ENCODE measurements at places on chromosomes 12 and 14.
A peak's percentile ranks its signal among the peaks of the same experiment; 100 is the strongest.

DNA sequence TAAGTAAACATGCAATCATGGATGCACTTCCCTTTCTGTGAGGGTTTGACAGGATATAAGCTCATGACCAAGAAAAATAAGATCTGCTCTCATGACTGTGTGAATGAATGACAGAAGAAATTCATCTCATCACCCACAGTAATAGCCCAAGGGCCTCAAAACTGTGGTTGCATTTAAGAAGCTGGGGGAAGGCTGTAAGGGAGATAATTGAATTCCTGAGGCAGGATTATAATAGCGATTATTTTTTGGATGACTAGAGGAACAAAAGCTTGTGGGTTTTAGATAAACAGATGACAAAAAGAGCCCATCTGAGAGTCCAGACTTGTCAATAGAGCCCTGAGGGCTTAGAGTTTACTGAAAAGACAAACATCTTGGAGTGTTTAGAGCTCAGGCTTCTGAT lies 161.2 kb downstream of the NTF3 start:
- DNase-seq, result no peak

- no peak for DNase-seq
Measured at GRCh38 chr14:73237219-73237785, at the start of gene PAPLN. TSS of gene PAPLN (plus strand) at chr14:73237506. CDS start at chr14:73239779, 2,273 bp downstream.

DNA sequence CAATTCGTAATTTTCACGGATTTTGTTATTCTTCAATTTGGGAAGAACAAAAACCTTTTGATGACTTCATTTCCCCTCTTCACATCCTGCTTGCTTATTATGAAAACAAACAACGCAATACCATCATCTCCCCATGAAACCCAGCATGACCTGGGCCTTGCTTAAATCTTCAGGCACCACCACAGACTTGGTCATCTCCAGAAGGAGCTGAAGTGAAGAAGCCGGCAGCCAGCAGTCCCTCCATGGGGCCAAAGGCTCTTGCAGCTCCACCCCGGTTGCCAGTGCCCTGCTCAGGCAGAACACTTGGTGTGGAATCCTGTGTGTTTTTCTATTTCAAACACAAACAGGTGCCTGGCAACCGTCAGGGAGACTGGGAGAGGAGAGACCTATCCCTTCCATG lies 982.9 kb upstream of the TMEM132C start:
- DNase-seq, result no peak

GRCh38 chr14:102407258-102407657 lies 44.5 kb downstream of the TECPR2 start:
- DNase-seq, result no peak

- no peak for DNase-seq
Measured at GRCh38 chr12:13523536-13524307, 327.2 kb downstream of the EMP1 start.

GRCh38 chr12:1073652-1074051 lies 82.6 kb downstream of the ERC1 start:
- DNase-seq, result no peak

GRCh38 chr12:130137040-130138018 lies 24.9 kb upstream of the FZD10 start:
- DNase-seq, result no peak

DNA sequence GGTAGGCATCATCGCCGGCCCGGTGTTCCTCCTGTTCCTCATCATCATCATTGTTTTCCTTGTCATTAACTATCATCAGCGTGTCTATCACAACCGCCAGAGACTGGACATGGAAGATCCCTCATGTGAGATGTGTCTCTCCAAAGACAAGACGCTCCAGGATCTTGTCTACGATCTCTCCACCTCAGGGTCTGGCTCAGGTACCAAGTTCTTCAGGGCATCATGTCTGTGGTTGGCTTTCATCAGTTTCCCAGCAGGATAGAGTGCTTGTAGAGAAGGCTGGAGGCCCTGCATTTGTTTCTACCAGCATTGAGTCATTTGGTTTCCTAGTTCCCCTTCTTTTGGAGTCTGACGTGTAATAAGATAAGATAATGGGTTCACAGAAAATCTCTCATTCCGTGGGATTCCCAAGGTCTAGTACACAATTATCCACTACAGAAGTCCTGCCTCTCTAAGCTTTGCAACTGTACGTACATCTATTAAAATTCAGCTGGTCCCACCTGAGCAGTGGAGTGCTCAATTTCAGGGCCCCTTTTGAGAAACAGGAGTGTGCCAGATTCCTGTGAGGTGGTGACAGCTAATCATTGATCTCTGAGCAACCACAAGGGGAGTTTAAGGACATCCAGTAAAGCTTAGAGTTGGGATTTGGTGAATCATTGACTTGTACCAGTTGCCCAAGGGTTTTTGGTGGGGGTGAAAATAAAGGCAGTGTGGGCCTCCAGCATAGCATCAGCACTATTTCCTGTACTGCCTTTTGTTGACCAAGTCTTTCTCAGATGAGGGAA lies 25.1 kb downstream of the ACVR1B start:
- DNase-seq, result peak; percentile 59

DNA sequence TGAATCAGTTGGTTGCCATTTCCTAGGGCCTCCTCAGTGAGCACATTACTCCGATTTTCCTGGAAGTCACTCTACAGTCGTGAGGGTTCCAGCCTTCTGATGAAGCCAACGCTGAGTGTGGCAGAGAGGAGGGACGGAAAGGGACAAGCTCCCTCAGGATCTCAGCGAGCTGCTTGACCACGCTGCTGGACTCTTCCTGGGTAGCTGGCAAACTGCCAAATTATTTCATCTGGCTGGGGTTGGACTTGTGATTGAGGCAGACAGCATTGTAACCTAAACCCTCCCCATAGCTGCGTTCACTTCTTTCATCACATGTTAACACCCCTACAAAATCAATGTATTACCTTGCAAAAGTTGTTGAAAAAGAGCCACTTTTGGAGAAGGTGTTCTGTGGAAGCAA lies 69.6 kb upstream of the CHST11 start:
- DNase-seq, result no peak

GRCh38 chr12:31218203-31219025 lies 107.5 kb downstream of the SINHCAF start:
- DNase-seq, result no peak

DNA sequence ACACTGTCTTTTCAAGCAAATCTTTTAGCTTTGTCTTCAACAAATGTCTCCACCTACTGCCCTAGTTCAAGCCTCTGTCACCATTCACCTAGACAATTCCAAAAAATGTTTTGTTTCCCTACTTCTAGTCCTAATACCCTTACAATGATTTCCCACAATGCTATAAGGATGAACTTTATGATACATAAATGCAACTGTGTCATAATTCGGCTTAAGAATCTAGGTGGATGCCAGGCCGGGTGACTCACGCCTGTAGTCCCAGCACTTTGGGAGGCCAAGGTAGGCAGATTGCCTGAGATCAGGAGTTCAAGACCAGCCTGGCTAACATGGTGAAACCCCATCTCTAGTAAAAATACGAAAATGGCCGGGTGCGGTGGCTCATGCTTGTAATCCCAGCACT lies 20.7 kb upstream of the CREBL2 start:
- DNase-seq, result no peak

GRCh38 chr14:65469903-65470302 lies 57.4 kb downstream of the FUT8 start:
- no peak for DNase-seq

DNA sequence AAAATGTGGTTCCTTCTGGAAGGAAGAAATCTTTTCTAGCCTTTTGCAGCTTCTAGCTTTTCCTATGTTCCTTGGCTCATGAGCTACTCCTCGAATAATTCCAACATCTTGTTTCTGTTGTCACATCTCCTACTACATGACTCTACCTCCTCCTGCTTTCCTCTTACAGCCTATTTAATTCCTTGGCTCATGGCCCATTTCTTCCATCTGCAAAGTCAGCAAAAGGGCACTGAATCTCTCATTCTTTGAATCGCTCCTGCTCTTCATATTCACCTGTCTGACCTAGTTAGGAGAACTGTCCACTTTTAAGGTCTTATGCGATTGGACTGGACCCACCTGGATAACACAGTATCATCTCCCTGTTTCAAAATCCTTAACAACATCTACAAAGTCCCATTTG lies 15.8 kb downstream of the PRKD1 start:
- no peak for DNase-seq

- no peak for DNase-seq
Measured at GRCh38 chr12:53049571-53050318, at the start of gene TNS2. TSS of gene TNS2 (plus strand) at chr12:53050065. CDS start at chr12:53050186, 121 bp downstream.

- no peak for DNase-seq
Measured at GRCh38 chr12:26512213-26512612, 316.8 kb downstream of the SSPN start.

GRCh38 chr12:58415716-58416115 lies 474.3 kb downstream of the ATP23 start:
- no peak for DNase-seq

GRCh38 chr12:46246021-46246700 lies 22.7 kb downstream of the SLC38A1 start:
- DNase-seq, result no peak

DNA sequence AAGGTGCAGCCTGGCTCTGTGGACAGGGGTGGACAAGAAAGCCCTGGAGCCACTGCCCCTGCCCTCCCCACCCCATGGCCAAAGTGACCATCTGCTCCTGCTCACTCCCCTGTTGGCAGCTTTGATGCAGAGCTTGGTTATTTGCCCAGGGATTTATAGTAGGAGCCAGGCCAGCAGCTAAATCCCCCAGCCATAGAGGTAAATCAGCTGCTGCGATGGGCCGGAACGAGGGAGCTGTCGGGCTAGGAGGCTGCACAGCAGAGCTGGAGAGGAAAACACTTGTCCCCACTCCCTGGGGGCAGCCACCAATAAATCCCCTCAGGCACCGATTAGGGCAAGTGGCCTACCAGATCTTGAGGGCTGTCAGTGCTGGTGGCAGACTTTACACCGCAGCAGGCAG lies 26.0 kb downstream of the SMUG1 start:
- no peak for DNase-seq

GRCh38 chr14:84856751-84857534 lies 673.0 kb upstream of the FLRT2 start:
- DNase-seq, result no peak

DNA sequence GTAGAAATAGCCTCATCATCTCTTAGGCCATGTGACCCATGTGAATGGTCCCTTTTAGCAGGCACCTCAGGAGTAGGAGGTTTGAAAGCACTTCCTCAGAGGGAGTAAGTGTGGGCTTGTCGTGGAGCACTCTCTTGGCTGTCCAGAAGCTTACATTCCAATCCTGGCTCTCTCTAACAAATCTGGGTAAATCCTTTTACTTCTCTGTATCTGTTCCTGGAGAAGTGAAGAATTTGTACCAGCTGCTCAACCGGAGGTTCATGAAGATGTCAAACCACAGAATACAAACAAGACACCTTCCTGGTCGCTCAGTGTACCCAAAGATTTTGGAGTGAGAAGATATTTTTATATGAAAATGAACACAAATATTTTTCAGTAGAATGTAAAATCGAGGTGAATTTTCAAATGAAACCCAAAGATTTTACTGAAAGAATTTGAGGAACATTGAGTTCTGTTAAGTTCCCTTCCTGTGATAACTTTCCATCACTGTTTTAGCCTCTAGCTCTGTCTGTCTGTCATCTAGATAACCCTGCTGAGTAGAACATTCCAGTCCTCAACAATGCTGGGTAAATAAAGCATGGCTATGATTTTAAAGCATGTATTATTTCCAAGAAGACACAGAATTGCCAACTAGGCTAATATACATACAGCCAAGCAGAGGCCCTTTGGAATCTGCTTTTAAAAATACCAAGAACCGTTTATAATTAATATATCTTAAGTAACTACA lies 263.9 kb upstream of the RGS6 start:
- DNase-seq, result no peak

GRCh38 chr12:131674373-131674772 lies 36.5 kb upstream of the SFSWAP start:
- DNase-seq, result no peak

DNA sequence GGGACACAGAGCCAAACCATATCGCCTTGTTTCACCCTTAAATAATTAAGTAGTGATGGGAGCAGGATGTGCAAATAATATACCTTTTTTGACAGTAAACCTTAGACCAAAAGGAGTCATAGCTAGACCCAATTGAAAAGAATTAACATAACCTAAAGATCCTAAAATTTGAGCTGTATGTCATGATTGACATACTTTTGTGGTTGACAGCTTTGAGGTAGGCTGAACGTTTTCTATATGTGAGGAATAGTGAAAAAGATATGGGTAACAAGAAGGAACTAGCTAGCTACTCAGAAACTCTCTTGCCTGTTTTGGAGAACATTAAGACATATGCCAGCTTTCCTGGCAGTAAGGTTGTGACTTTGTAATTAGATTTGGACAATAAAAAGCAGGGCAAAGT lies 320.6 kb downstream of the KCNC2 start:
- no peak for DNase-seq

DNA sequence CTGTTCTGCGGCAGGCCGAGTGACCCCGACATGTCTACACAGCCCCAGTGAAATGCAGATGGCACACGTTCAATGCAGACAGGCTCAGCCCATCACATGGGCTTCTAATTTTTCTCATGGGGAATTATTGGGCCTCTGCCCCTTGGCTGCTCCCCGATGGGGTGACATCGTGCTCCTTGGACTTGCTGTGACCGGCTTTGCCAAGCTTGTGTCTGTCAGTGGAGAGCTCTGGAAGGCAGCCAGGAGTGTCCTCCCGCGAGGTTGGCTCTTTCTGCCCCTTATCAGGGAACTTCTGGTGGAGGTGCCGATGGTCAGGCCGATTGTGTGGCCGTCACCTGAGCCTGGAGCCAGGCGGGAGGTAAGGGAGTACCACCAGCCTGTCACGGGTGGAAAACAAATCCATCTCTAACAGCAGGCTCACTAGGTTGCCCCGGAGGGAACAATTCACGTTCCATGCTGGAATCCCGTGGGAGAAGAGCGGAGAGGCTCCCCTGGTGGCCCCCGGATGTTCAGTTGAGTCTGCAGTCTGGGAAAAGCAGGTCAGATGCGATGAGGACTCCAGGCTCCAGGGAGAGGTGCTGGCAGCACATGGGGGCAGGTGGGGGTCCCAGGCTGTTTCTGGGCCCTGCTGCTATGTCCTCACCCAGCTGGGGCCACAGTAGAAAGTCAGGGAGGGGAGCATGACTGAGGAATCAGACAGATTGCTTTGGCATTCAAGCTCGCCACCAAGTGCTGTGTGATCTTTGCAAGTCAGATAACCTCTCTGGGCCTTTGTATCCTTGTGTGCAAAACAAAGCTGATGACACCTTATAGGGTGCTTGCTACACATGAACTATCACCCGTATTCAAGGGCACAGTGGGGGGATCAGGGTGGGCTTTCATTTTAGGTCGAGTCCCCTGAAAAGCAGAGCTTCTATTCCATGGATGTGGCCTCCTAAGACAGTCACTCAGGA lies 43.2 kb upstream of the EML1 start:
- no peak for DNase-seq

GRCh38 chr14:70350078-70350477 lies 9.4 kb downstream of the COX16 start:
- no peak for DNase-seq

- DNase-seq, result no peak
Measured at GRCh38 chr14:103946975-103947374, 4.6 kb upstream of the RD3L start.

- DNase-seq, result no peak
Measured at GRCh38 chr14:42140001-42140400, 533.3 kb downstream of the LRFN5 start.
